GM20000 (cell line): ENCODE measurements at places on chromosomes 11 and 22.

DNA sequence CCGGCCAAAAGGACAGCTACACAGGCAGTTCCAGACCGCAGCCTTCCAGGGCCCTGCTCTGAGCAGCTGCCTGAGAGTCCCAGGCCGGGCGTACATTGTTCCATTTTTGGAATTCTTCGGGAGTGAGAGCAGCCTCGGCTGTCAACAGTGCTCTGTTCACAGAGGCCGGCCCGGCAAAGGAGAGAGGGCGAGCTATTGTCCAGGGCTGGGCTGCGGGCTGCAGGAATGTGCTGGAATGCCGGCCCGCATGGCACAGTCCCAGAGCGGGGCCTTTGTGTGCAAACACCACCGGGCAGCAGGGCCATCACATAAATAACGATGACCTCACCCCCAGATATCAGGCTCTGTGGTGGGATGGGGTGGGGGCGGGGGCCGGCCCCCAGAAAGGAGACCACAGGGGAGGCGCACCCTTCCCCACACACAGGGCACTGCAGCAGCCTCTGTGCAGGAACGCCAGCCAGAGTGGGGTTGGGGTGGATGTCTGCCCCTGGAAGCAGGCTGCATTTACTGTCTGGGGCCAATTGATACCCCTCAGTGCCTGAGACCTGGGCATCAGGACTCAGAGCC lies 15.8 kb downstream of the LINC01488 start:
- DNase-seq = no peak

DNA sequence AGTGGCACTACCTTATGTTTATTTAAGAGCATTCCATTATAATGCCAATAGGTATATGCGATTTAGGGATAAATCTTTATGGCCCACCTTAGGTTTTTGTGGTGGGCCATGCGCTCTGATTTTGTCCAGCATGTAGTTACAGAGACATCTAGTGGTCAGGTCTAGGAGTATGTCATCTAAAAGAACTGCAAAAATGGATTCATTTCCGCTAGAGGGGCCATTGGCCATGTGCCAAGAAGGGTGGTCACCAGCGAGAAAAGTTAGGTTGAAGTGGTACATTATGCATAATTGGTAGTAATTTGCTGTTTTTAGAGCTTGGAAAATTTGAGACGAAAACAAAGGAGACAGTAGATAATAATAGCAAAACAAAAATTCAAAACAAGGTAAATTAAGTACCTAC lies 27.7 kb downstream of the LRRC4C start:
- peak; percentile 6 for DNase-seq

GRCh38 chr11:122430490-122430889 lies 225.0 kb upstream of the UBASH3B start:
- no peak for DNase-seq

DNA sequence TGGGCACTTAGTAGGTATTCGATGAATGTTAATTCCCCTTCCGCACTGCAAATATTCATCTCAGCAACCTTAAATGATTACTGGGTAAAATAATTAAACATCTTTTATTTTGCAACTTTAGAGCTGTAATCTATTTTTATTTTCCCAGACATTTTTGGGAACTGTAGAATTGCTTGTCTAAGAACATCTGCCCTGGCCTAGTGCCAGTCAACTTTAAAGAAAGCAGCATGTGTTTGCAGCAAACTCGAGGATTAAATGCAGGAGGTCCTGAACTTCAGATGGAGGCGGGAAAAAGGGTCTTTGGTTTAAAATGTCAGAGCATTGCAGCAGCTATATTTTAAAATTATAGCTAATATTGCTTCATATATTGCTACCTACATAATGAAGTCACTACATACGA lies 190.0 kb downstream of the PGR start:
- DNase-seq = no peak

DNA sequence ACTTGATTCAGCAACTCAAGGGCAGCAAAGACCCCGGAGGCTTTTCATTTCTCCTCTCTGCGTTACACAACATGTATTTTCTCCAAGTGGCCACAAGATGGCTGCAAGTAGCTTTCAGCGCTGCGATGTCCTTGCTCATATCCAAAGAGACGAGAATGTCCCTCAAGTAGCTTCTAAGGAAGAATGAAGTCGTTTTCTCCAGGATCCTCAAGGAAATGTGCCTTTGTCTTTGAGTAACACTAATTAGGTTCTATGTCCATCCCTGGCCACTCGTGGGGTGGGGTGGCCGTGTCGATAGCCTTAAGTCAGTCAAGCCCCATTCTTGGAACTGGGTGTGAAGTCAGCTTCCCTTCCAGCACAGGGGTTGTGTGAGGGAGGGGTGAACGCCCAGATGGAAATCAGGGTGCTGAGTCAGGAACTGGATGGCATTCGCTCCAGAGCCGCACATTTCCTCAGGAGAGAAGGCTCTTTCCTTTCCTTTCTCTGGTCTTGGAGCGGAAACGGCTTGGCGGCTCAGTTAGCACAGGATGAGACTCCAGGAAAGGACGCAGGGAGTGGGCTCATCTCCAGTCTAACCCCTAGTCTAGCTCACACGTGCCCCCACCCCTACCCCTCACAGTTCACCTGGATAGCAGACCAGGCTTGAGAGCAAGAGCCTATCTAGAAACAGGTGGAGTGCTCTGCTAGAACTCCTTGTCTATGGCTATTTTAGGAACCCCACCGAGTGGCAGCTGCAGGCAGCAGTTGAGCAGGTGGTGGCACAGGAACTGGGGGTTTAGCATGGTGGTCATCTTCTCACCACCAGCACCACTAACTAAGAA lies 44.3 kb downstream of the NNMT start:
- peak; percentile 30 for DNase-seq

- DNase-seq = no peak
Measured at GRCh38 chr22:22981670-22982571, 88.4 kb upstream of the GNAZ start.

DNA sequence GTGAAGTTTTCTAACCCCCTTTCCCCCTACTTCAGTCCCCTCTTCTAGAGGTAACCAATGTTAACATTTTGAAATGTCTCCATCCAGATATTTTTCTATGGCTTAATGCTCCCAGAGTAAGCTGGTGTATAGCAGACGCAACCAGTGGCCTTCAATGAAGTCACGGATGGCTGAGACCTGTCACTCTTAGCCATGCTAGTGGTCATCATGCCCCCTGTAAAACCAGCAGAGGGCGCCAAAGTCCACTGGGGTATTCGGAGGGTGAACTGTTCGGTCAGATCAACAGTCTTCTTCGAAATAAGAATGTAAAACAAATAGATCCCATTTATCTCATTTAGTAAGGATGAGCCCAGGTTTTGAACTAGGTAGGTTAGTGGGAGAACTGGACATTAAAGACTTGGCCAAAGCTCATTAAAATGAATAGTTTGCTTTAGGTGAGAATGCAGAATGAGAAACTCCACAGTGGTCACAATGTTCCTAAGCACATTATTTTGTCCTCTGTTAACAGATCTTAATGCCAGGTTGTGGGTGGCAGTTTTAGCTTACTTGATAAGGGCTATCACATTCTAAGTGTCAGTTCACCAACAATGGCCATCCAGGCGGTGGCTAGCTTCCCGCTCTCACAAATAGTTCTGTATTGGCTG lies 8.6 kb upstream of the MMP8 start:
- peak; percentile 58 for DNase-seq

DNA sequence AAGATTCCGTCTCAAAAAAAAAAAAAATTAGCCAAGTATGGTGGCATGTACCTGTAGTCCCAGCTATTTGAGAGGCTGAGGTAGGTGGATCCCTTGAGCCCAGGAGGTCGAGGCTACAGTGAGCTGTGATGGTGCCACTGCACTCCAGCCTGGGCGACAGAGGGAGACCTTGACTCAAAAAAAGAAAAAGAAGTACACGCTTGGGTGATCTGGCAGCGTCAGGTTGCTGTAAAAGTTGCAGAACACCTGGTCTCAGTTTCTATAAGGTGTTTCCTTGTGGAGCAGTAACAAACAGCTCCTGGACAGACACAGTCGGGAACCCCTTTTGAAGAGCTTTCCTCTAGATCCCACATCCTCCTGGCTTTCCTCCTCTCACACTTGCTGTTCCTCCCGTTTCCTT lies 45.8 kb downstream of the SCGB1A1 start:
- no peak for DNase-seq

DNA sequence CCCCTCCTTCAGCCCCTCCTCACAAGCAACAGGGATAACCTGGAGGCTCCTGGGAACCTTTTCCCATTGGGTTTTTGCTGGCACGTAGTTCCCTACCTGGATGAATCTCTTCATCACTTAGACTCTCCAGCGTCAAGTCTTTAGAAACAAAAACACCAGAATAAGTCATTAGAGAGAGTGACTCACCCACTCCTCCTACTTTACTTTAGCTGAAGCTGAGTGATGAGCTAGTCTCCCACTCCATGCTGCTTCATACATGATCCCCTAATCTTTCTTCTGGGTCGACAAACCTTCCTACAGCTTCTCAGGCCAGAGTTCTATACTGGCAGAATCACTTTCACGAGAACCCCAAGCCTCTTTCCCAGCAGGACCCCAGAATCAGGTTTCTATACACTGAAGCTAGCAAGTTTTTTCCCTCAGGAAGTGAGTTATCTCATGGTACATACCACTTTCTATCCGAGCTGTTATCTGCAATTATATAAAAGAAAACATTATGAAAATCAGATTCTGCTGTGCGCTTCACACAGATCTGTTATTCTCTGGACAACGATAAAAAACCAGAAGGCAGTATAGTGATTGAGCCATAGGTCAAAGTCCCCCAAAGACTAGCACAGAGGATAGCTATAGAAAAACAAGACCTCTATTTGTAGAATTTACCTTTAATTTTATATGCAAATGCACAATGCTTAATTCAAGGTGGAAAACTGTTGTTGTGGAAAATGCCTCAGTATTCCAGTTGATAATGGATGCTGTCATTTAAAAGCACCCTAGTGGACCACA lies 18.7 kb downstream of the DRICH1 start:
- DNase-seq = no peak

DNA sequence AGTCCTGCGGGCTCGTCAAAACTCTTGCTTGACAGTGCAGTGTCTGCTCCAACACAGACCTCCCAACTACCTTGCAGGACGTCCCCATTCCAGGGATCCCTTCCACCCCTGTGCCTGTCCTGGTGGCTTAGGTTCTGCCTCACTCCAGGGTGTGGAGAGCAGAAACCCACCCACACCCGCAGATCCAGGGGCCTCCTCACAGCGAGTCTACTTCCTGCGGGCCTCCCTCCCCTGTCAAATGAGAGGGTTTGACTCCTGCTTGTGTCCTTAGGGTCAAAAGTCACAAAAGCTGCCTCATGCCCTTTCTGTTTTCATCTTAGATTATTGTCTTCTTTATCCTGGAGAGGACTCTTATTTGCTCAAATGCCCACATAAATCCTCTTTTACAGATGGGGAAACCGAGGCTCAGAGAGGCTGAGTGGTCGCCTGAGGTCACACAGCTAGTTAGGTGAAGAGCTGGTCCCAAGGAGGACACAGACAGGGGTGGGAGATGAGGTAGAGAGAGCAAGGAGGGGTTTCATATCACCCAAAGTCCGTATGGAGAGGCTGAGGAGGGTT lies 81.1 kb upstream of the KCNQ1OT1 start:
- no peak for DNase-seq

DNA sequence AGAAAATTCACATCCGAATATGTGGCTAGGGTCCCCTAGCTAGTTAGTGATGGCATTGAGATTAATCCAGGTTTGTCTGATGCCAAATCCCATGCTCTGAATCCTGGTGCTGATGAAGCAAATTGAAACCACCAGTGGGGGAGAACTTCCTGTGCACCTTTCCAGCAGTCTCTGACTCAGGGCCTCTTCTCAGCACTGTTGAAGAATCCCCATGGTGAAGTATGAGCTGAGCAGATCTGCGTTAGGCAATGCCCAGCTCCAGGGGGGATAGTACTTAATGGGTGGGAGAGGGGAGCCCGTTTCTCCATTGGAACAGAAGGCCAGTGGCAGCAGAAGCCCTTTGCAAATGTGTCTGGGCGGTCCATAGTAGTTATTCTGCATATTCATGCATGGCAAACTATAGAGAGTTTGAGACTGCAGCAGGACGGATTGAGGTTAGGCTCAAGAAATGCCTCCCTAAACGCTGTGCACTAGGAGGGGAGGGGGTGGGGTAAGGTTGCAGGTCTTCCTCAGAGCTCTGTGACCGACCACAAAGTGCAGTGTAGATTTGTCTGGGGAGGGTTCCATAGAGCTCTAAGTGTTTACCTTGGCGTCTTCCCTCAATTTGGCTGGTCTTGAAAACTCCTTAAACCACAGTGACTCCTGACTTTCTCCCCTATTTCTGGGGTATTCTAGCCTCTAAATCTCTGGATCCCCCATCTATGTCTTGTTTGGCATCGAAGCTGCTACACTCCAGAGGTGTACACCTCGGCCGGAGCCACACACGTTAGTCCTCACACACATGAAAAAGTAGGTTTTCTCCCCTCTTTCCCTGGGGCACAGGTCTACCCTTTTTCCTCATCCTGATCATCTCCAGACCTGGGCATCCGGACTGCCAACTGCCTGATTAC lies 4.8 kb downstream of the POU2F3 start:
- DNase-seq = no peak

DNA sequence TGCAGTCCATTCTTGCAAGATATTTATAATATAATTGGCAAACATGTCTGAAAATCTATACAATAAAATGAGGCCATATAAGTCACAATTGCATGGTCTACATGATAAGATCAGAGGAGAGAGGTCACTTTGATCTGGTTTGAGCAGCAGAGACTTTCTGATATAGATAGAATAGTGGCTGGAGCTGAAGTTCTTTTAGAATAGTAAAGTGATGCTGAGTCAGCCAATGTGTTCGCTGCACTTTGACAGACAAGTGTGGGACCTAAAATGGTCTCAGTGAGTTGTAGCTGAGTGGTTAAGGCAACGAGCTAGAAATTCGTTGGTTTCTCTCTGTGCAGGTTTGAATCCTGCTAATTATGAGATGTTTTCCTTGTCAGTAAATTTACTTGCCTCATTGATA lies 257.0 kb upstream of the C11orf87 start:
- DNase-seq = no peak

GRCh38 chr11:71964641-71965040 lies 34.1 kb upstream of the IL18BP start:
- DNase-seq = no peak

GRCh38 chr11:1937616-1938342 lies 9.4 kb upstream of the MRPL23 start:
- DNase-seq = peak; percentile 32
